ENCODE measurements at places on chromosomes 1 and 21.

GRCh38 chr1:230349020-230349393, 77.1 kb downstream of the PGBD5 start:
- no peak for DNase-seq

- no peak for DNase-seq
Measured at GRCh38 chr1:21436488-21437340, 3.2 kb upstream of the NBPF3 start.

- no peak for DNase-seq
Measured at GRCh38 chr1:176096015-176096414, 111.1 kb downstream of the COP1 start.

DNA sequence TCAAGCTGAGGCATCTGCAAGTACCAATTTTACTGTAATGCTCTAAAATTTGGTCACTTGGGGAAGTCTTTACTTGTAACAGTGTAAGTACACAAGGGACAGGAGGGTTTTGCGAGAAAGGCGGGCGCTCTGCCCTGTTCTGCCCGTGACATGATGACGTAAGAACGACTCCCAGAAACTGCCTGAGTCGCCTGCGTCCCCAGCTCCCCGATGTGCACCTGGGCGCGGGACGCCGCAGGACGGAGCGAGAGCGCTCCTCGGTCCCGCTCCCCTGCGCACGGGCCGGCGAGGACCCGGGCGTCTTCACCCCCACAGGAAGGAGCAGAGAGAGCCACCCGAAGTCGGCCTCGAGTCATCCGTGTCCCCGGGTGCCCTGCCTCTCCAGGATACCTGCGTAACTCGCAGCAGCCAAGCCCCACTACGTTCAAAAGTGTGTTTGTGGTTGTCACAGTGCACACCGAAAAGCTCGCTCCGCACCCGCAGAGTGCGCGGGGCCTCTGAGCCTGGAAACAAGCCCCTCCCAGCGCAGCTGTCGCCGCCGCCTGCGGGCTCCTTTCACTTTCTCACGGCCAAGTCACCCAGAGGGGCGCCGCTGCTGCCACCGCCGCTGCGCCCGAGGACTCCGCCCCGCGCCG, 3.3 kb upstream of the ZBTB18 start:
- DNase-seq = no peak

- DNase-seq = no peak
Measured at GRCh38 chr1:172185211-172185610, 235.3 kb upstream of the C1orf105 start.

DNA sequence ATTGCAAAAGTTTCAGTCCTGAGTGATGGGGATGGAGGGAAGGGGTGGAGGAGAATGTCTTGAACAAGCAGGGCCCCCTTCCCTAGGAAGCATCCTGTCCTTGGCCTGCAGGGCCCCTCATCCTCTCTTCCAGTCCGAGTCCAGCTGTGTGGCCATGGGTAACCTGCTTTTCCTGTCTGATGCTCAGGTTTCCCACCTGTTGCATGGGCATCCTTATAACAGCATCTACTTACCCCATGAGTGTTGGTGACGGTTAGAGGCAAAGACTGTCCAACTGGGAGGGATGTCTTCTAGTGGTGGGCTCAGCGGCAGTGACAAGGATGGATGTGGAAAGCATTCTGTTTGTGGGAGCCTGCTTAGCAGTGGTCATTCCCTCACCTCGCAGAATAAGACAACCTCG, 1.9 kb downstream of the UBL4B start:
- no peak for DNase-seq

DNA sequence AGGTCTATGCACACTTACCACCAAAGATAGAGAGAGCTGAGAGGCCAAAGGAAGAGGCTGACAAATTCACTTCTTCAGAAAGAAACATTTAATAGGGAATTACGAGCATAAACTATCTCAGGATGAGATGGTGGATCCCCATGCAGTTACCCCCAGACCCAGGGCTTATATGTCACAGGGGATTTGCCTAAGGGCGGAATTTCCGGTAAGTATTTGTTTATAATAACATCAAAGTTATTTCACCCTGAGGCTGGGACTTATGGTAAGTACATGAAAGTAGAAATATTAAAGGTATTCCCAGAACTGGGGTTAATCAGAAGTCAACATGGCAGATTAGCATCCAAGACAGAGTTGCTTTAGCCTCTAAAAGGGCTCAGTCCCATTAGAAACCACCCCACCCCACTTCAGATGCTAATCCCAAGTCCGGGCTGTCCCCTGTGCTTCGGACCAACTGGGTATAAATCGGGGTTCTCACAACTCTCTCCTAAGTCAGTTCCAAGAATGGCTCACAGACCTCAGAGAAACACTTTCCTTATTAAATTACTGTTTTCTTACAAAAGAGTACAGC, 247.4 kb upstream of the ZP4 start:
- no peak for DNase-seq

GRCh38 chr1:240602189-240602588, 9.8 kb downstream of the GREM2 start:
- DNase-seq = no peak

DNA sequence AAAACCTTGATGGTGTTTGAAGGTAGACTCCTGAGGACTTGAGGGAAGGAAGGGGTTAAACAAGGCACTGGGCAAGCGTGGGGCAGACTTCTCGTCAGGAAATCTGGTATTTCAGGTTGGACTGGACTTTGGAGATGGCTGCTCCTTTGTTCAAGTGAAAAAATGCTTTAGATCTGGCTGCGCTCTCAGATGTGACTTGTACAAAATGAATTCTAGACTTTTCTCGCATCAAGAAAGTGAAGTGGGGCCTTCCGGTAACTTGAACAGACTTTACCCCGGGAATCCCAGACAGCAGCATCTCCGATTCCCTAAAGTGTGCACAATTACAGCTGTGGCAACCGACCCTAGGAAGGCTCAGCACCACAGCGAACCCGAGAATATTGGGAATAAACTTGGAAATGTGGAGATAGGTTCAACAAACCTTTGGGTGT, 44.3 kb upstream of the ERRFI1 start:
- no peak for DNase-seq

DNA sequence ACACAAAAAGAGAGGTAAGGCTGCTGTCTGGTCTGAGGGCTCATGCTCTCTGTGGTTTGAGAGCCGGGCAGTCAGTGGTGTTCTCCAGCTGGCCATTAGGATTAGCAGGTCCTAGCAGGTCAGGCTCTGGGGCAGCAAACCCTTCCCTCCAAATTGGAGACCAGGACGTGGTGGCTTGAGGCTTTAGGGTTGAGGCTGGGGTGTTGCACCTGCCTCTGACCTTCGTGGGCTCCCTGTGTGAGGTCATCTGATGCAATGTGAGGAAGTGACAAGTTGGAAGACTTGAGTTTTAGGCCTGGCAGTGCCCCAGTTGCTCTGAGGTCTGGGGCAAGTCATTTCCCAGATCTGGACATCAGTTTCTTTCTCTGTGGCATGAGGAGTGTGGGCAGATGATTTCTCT, 24.4 kb downstream of the SZRD1 start:
- DNase-seq = no peak

DNA sequence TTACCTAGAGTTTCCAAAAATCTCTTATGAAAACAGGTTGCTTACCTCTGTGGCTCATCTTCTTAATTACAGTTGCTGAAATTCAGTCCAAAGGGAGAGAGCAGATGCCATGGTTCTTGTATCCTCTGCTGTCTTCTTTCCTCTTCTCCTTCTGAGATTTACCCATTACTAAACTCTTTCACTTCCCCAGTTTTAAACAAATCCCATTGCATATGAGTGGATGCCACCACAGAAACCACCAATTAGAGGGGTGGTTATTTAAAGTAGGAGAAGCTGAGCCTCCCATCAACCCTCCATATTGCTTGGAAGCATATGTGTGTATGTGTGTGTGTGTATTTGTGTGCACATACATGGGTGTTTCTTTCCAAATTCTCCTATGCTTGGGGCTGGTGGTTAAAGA, 128.5 kb upstream of the KCNK1 start:
- DNase-seq = no peak

DNA sequence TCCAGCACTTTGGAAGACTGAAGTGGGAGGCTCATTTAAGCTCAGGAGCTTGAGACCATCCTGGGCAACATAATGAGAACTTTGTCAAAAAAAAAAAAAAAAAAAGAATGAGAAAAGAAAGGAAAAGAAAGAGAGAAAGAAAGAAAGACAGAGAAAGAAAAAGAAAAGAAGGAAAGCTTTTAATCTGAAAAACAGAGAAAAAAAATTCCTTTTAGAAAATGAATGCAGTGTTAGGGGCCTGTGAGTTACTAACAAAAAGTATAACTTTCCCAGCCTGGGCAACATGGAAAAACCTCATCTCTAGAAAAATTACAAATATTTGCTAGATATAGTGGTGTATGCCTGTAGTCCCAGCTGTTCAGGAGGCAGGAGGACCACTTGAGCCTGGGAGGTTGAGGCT, 15.9 kb upstream of the SYDE2 start:
- no peak for DNase-seq

DNA sequence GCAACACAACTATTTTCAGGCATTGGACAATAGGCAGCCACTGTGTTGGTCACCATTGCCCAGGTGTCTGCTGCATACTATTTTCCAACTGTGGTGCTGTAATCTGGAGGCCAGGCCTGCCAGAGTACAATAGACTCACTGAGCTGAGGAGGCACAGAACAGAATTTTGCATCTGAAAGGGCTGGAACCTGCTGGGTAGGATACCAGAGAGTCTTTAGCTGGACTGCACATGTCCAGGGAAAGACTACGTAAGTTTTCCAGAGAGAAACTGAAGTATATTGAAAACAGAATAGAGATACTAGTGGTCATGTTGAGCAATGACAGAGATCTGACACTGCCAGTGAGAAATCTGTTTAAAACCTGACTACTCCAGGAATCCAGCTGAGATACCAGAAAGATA, 200.8 kb downstream of the RASAL2 start:
- no peak for DNase-seq

- no peak for DNase-seq
Measured at GRCh38 chr21:44456214-44456914, 1.1 kb downstream of the LRRC3 start.

DNA sequence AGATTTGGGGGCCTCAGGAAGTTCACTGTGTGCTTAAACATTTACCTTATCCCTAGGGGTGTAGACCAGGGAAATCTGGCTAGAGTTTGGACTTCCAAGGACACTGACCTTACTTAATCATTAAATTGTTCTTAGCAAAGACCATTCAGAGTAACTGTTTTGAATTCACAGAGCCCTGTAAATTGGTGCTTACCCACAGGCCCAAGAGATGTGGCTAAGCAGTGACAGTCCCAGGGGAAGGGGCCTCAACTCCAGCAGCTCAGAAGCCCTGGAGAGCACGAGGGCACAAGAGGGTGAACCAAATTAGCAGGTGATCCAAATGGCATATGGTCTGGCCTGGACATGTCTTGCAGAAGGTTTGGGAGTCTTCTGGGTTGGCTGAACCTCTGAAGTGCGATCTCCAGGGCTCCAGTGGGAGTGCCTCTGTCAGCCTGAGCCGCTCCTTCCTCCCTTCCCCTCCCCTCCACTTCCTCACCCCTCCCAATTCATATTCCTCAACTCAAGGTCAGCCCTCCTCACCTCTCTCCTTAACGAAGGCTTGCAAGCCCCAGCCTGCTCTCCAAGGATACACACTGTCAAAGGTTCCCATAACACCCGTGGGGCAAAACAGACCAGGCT, 4.3 kb downstream of the PAQR7 start:
- DNase-seq = no peak

DNA sequence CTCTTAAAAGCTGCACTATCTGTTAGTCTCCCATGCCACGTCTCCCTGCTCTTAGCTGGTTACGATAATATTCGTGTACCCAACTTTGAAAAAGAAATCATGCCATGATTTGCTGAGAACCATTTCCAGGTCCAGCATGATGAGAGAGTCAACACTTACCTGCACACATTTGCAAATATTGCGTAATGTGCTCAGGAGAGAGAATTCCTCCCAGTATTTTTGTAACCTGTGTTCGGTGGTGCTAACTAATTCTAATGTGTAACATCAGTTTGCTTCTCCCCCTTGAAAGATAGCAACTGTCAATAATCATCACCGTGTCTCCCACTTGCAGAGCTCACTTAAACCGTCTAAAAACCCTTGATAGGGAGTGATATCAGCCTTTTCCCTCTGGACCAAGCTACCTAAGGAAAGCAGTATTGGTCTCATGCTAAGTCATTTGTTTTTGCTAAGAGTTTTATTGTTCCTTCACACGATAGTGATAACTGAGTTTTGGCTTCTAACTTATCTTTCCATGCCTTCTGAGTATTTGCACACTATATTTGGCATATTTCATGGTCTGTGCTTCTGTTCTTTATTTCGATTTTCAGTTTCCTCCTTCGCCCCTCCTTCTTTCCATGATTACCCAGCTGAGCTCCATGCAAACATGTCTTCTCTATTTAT, 61.1 kb upstream of the IRF2BP2 start:
- no peak for DNase-seq

GRCh38 chr1:32619701-32620485, 30.5 kb downstream of the ZBTB8OS start:
- DNase-seq = no peak

GRCh38 chr1:49045371-49045770, 268.7 kb upstream of the BEND5 start:
- DNase-seq = no peak

GRCh38 chr1:47210666-47211065, 20.8 kb upstream of the PDZK1IP1 start:
- no peak for DNase-seq

GRCh38 chr1:159835356-159835755, 8.7 kb downstream of the SLAMF8 start:
- no peak for DNase-seq

DNA sequence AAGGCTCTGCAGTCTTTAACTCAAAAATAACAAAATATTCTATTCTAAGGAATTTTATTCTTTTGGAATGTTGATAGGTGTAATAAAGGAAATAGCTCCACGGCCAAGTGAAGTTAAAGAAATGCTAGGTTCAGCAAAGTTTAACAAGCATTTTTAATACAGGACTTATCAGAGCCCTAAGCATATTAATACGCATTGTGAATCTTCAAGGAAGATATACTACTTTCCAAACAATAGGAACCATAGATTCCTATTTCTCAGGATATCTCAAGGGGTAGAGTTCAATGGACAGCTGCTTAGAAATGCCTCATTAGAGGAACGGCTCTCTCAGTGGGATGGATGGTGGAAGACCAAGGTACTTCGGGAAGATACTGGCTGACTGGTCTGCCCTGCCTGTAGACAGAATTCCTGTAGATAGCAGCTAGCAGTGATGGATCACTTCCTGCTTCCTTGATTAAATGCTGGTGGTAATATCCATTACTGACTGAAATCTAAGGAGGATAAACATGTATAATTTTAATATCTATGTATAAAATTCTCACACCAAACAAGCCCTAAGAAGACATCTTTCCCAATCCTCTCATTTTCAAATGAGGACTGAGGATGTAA, 8.1 kb upstream of the LRRC8C start:
- no peak for DNase-seq

GRCh38 chr1:25033828-25034705, 104.0 kb upstream of the RUNX3 start:
- DNase-seq = no peak

- no peak for DNase-seq
Measured at GRCh38 chr21:43025636-43026180, 49.9 kb downstream of the CBS start.
